HT-29 (cell line): ENCODE measurements at places on chromosomes 11 and 22. TPM values are rescaled to one million over a fixed set of nuclear protein-coding genes. Genes with fewer than 3 reads are reported as not detected.
A peak's percentile ranks its signal among the peaks of the same experiment; 100 is the strongest.

GRCh38 chr11:48005831-48006270 lies 25.5 kb downstream of the PTPRJ start:
- DNase-seq, result no peak

GRCh38 chr22:50101870-50102565 lies 12.2 kb downstream of the MOV10L1 start:
- no peak for DNase-seq

DNA sequence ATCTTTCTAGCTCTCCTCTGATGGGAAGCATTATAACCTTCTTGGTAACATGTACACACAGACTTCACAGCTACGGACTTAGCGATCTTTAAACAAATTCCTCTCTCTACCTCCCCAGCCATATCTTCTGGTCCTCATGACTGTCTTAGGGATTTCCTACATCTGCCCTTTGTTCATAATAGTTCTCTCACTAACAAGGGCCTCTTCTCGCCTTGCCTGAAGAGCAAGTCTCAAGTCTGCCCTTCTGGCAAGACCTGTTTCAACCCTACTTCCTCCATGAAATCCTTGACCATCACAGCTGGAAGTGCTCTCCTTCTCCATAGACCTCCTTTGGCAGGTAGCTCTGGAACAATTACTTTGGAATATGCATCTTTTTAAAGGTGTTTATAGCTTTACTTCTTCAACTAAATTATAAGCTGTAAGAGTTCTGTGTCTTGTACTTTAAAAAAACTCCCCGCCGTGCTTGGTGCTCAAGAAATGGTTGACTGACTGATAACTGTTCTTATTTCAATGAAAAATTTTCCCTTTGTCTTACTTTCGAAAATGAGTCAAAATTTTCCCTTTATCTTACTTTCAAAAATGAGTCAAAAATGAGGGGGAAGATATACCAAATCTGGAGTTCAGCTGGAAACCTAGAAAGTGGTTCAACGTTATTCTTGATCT lies 34.7 kb downstream of the SNX19 start:
- no peak for DNase-seq

GRCh38 chr11:100963375-100963774 lies 166.2 kb downstream of the PGR start:
- DNase-seq, result no peak

- DNase-seq, result peak; percentile 74
These were observed 11.0 kb upstream of the SLC5A4 start for GRCh38 chr22:32265882-32266767.

GRCh38 chr22:47199979-47200272 lies 437.5 kb downstream of the TBC1D22A start:
- DNase-seq, result no peak

DNA sequence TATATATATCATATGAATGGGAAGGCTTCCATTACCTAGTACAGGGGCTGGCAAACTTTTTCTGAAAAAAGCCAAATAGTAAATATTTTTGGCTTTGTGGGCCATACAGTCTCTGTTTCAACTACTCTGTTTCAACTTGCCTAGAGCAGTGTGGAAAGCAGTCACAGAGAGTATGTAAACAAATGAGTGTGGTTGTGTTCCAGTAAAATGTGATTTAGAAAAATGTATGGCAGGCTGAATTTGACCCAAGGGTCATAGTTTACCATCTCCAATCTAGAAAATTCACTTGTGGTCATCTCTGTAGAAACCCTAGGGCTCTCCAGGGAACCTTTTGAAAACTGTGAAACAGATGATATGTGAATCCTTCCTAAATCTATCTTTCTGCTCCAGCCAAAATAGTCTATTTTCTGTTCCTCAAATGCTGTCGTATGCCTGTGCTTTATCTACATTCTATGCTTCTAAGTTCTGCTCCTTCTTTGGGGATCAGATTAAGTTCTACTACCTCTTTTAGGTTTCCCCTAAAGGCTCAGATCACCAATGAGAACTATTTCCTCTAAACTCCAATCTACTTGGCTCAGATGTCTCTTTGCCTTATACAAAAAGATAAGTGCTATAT lies 356.2 kb downstream of the METTL15 start:
- no peak for DNase-seq

DNA sequence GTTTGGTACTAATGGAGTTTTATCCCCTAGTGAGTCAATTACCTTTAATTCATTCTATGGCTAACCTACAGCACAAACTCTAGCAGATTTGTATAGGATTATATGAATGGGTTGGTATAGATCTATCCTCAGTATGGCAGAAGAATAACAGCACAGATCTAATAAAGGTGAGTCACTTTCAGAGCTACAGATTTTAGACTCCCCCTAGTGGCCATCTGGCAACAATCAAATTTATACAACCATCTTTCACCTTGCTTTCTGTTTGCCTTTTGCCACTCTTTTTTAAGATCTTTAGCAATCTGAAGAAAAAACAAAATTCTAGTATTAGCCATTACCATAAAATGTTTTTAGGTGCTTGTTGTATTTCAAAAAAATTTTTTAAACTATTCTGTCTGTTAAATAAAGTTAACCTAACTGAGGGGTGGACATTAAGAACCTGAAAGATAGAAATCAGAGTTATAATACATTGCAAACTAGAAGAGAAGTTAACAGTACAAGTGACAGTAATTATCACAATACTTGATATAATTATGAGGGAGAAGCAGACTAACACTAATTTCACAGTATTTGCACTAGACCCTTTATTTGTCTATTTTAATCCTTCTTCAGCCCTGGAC lies 25.8 kb downstream of the DDIAS start:
- peak; percentile 83 for DNase-seq

DNA sequence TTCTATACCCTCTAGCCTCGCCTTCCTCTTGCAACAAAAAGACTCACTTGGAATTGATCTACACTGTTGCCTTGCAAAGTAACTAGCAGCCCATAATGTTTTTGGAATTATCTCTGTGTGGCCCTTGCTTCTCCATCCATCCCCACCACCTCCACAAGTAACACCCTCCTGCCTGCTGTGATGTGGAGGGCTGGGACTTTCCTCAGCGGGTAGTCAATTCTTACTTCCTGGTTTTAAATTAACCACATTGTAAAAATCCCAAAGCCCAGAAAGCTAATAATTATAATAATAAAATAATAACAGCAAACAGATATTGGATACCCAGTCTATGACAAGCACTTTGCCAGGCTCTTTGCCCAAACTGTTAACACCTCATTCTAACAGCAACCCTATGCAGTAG lies 40.8 kb upstream of the GALNT18 start:
- no peak for DNase-seq

The PNPLA5 gene
- not detected in 2 replicates for total RNA-seq

The ASCC2 gene
- total RNA-seq, result 52.2 and 97.2 TPM in 2 replicates

The CPT1B gene
- 1.5 and 2.5 TPM in 2 replicates for total RNA-seq

The ZNRF3 gene
- total RNA-seq, result 70.2 and 81.8 TPM in 2 replicates

The TRPT1 gene
- 112 and 126 TPM in 2 replicates for total RNA-seq

The GRM5 gene
- total RNA-seq, result not detected in 2 replicates

The TMEM126B gene
- 54.0 and 57.9 TPM in 2 replicates for total RNA-seq
